ENCODE measurements at places on chromosomes 16 and 17. TPM values are rescaled to one million over a fixed set of nuclear protein-coding genes. Genes with fewer than 3 reads are reported as not detected.

KRTAP1-1 gene
- polyA plus RNA-seq = not detected

SGF29 gene
- polyA plus RNA-seq = 26.0 TPM

TBC1D10B gene
- 39.1 TPM for polyA plus RNA-seq

DNA sequence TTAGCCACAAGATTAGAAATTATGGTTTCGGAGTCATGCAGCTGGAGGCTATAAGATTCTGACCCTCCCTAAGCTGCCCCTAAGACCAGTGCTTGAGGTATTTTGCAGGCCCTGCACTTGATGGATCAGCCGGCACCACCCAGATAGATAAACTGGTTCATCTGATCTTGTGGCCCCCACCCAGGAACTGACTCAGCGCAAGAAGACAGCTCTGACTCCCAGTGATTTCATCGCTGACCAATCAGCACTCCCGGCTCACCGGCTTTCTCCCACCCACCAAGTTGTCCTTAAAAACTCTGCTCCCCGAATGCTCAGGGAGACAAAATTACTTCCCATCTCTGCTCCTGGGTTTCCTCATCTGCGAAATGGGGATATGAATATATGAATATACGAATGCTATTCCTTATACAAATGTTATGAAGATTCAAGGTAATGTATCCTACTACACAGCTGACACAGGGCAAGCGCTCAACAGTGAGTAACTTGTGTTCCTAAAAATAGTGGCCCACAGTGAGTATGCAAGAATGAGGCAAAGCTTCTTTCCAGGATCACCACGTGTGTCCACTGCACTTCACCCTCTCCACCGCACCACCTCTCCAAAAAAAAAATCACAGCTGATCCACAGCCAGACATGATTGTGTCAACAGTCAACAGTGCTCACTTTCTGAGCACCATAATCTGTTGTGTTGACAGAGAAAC is 33.3 kb upstream of the C16orf82 start:
- DNase-seq = no peak

GRCh38 chr17:53471514-53471913 is 351.2 kb upstream of the KIF2B start:
- no peak for DNase-seq

DNA sequence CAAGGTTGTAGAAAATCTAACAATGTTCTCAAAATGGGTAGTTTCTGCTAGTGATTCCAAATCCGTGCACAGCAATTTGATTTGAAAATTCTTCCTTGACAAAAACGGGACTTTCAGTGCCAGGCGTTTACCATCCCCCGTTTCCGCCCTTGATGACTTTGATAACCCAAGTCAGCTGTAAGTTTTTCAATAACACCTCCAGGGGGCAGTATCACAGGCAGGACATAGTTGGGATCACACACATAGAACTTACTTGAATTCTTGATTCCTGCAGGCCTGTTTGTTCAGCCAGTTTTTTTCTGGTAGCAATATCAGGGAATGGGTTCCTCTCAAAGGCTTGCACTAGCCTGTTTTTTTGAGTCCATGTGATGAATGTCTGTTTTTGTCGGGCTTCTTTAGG is 5.6 kb downstream of the DUXB start:
- DNase-seq = no peak

- DNase-seq = no peak
Observed at GRCh38 chr17:72076678-72077030, 44.2 kb upstream of the SOX9 start.

GRCh38 chr17:9230861-9231260 is 209.6 kb downstream of the NTN1 start:
- DNase-seq = no peak

DNA sequence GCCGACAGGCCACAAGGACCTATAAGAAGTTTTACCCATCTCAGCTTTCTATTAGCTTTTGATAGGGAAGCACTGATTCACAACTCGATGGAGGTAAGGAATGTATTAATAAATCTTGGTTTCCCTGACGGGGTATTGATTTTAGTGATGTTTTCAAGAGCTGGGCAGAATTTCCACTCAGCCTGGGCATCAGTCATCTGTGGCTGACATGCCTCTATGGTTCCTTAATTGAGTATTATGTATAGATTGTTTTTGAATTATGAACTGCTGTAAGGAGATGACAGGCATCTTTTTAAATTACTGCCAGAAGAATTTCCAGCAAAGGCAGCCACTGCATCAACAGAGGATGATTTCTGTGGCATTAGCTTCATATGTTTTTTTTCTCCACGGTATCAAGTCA is 128.6 kb downstream of the CPPED1 start:
- no peak for DNase-seq

GRCh38 chr17:80941171-80941570 is 50.5 kb upstream of the CHMP6 start:
- no peak for DNase-seq

GRCh38 chr17:80270836-80271235 is 10.2 kb downstream of the RNF213 start:
- no peak for DNase-seq

All from renal pelvis (tissue), 12 donors.